ENCODE measurements at places on chromosomes 3 and 15.

GRCh38 chr15:69731081-69731330 lies 278.4 kb downstream of the RPLP1 start:
- H3K27me3 ChIP-seq, result no peaks in the 10 kb centered on the region
- no peak for DNase-seq
- no peak overlapping the region for H3K4me3 ChIP-seq
- no peaks in the 10 kb centered on the region for H3K36me3 ChIP-seq
- H3K27ac ChIP-seq, result no peak overlapping the region

- H3K4me3 ChIP-seq, result no peak overlapping the region
- DNase-seq, result no peak
- no peaks in the 10 kb centered on the region for H3K27me3 ChIP-seq
- H3K4me1 ChIP-seq, result peaks cover 8% of the 10 kb centered on the region
- H3K36me3 ChIP-seq, result peaks cover 45% of the 10 kb centered on the region
Measured at GRCh38 chr3:138469874-138470273, 35.5 kb downstream of the ESYT3 start.

DNA sequence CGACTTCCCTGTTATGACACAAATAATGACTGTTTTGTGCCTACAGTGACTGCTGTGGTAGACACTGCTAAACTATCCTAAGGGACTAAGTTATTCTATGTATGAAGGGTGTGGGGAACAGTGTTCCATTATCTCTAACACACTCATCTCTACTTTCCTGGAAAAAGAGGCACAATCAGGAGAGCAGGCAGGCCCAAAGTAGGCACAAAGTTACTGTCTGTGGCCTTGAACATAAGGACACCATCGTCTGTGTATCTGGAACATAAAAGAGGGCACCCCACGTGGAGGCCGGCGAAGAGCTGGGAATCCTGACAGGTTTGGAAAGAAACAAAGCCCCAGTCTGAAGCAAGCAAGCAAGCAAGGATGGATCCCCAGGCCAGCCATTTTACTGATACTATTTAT lies 1.5 kb downstream of the ABCC5 start:
- H3K4me3 ChIP-seq, result no peak overlapping the region
- no peaks in the 10 kb centered on the region for H3K27me3 ChIP-seq
- no peaks in the 10 kb centered on the region for H3K36me3 ChIP-seq
- no peak overlapping the region for H3K27ac ChIP-seq

DNA sequence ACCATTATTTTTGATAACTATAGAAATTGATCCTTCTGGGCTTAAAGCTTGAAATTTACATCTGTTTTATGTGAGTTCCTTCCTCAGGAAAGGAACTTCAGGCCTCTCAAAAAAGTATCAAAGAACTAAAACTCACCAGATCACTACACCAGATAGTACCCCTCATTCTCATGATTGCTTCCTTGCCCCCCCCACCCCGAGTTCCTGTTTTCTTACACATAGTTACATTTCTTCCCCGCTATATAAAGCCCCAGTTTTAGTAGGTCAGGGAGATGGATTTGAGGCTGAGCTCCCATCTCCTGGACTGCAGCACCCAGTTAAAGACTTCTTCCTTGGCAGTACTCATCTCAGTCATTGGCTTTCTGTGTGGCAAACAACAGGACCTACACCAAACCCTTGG lies 80.3 kb upstream of the HRH1 start:
- peak; percentile 5 for DNase-seq
- no peaks in the 10 kb centered on the region for H3K4me1 ChIP-seq
- no peak overlapping the region for H3K27ac ChIP-seq
- no peaks in the 10 kb centered on the region for H3K36me3 ChIP-seq

GRCh38 chr3:178504128-178504527 lies 32.1 kb upstream of the KCNMB2 start:
- no peak for DNase-seq
- H3K36me3 ChIP-seq, result no peaks in the 10 kb centered on the region
- H3K4me3 ChIP-seq, result no peak overlapping the region
- no peaks in the 10 kb centered on the region for H3K4me1 ChIP-seq
- no peaks in the 10 kb centered on the region for H3K27me3 ChIP-seq
- H3K27ac ChIP-seq, result no peak overlapping the region

- peak; percentile 84 for DNase-seq
- peak within 1 kb of the TSS; percentile 88 for H3K27ac ChIP-seq
- H3K4me3 ChIP-seq, result peak within 1 kb of the TSS; percentile 50
- H3K36me3 ChIP-seq, result no peaks in the 10 kb centered on the region
- H3K4me1 ChIP-seq, result peaks cover 5% of the 10 kb centered on the region
Measured at GRCh38 chr3:29280404-29281093, at the start of gene RBMS3. Gene RBMS3 (plus strand): TSS chr3:29281071.

- no peak overlapping the region for H3K4me3 ChIP-seq
- no peaks in the 10 kb centered on the region for H3K27me3 ChIP-seq
- H3K4me1 ChIP-seq, result peaks cover 28% of the 10 kb centered on the region
- no peak overlapping the region for H3K27ac ChIP-seq
- no peak for DNase-seq
Measured at GRCh38 chr3:4754180-4755086, 224.8 kb upstream of the BHLHE40 start.

- no peak overlapping the region for H3K4me3 ChIP-seq
- no peaks in the 10 kb centered on the region for H3K4me1 ChIP-seq
- DNase-seq, result no peak
- no peaks in the 10 kb centered on the region for H3K36me3 ChIP-seq
- H3K27me3 ChIP-seq, result no peaks in the 10 kb centered on the region
- H3K27ac ChIP-seq, result no peak overlapping the region
Measured at GRCh38 chr15:86010891-86011290, 68.8 kb upstream of the AGBL1 start.

GRCh38 chr3:174125267-174125824 lies 727.8 kb downstream of the NLGN1 start:
- DNase-seq, result no peak
- H3K27ac ChIP-seq, result no peak overlapping the region
- no peak overlapping the region for H3K4me3 ChIP-seq
- H3K36me3 ChIP-seq, result no peaks in the 10 kb centered on the region
- no peaks in the 10 kb centered on the region for H3K27me3 ChIP-seq
- no peaks in the 10 kb centered on the region for H3K4me1 ChIP-seq

DNA sequence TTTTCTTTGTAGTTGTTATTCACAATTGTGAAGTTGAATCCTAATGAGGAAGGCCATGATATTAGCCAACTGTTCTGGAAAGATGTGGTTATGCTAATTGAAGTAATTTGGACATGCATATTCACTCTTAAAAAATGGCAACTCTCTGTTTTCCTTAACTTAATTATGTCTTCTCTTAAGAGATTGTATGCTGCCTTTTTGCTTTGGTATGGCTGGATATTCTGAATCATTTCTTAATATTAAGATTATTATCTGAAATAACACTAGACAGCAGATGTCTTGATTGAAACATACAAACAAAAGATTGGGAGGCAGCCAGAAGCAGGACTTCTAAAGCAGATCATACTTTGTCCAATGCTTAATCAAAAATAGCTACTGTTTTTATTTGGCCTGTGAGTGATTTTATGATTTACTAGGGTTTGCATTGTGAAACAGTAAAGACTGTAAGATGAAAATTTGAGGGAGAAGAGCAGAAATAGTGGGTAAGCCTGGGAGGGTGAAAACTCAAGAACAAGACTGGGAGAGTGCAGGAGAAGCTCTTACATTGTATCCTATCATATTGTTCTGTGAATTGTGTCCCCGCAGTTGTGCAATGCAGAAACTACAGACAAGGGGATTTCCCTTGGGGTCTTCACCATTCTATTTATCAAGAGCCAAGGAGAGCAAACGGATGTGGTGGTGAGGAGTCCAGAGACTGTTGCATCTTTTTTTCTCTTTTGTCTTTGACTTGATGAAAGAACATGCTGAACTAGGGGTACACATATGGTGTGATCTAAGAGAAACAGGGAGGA lies 554.8 kb downstream of the TUSC7 start:
- no peak overlapping the region for H3K27ac ChIP-seq
- H3K4me1 ChIP-seq, result no peaks in the 10 kb centered on the region
- H3K36me3 ChIP-seq, result no peaks in the 10 kb centered on the region

DNA sequence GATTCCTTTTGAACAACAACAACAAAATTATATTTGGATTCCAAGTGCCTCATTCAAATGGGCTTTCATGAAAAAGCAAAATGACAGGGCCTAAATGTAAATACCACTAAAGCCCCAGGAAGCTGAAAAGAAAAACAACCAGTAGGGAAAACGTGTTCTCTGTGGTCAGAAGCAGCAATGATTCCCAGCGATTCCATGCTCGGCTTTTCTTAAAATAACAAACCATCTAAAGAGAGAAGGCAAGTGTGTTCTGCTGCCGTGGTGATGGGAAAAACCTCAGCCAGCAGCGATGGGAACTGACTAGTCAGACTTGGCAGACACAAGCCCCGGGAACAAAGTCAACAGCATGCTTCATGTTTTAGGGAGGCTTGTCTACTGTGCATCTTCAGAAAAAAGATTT lies 153.6 kb downstream of the TNIK start:
- H3K4me1 ChIP-seq, result no peaks in the 10 kb centered on the region
- no peak for DNase-seq
- H3K4me3 ChIP-seq, result no peak overlapping the region

- H3K4me3 ChIP-seq, result no peak overlapping the region
- no peak overlapping the region for H3K27ac ChIP-seq
- H3K27me3 ChIP-seq, result no peaks in the 10 kb centered on the region
Measured at GRCh38 chr3:37181756-37182155, 7.4 kb upstream of the LRRFIP2 start.

GRCh38 chr3:162094301-162094700 lies 597.7 kb downstream of the OTOL1 start:
- H3K4me1 ChIP-seq, result no peaks in the 10 kb centered on the region
- no peak for DNase-seq
- H3K27me3 ChIP-seq, result no peaks in the 10 kb centered on the region
- no peaks in the 10 kb centered on the region for H3K36me3 ChIP-seq

DNA sequence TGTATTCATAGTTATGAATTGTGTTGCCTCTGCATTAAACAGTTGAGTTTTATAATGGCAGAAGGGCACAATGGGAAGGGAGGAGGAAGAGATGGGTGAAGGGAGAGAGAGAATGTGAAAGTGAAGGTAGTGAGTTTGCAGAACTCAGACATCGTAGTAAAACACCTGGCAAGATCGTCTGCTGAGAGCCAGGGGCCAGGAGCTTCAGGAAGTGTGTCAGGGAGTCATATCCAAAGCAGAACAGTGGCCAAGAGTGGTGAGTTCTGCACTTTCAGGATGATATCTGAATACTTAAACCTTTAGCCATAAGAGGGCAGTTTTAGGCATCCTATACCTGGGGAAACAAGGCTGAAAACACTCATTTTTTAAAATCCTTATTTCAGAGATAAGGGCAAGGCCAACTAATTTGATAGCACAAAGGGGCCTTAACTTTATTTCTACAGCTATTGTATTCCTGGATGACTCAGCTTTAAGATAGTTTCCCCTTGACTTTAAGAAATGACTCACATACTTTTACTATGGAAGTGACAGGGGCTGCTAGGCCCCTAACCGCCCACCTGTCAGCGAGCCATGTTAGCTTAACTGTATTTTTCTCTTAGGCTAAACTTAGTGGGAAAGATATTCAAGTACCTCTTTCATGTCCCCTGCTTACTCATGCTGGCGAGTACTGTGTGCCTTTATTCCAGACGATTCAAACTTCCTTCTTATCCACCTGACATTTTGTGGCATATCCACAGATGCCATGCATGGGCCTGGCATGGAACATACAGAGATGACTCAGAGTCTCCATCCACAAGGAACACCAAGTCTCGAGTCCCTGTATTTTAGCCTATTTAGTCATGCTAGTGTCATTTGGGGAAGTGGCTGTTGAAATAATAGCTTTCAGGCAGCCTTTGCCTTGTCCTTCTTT lies 53.9 kb downstream of the RLBP1 start:
- peak overlapping the region; percentile 60 for H3K27ac ChIP-seq
- no peak for DNase-seq
- no peak overlapping the region for H3K4me3 ChIP-seq
- H3K36me3 ChIP-seq, result peaks cover 12% of the 10 kb centered on the region
- H3K4me1 ChIP-seq, result peaks cover 40% of the 10 kb centered on the region
- no peaks in the 10 kb centered on the region for H3K27me3 ChIP-seq

- H3K4me3 ChIP-seq, result no peak overlapping the region
- no peak overlapping the region for H3K27ac ChIP-seq
- no peaks in the 10 kb centered on the region for H3K27me3 ChIP-seq
- no peaks in the 10 kb centered on the region for H3K36me3 ChIP-seq
- no peak for DNase-seq
- no peaks in the 10 kb centered on the region for H3K4me1 ChIP-seq
Measured at GRCh38 chr15:92582206-92582605, 73.4 kb downstream of the FAM174B start.

DNA sequence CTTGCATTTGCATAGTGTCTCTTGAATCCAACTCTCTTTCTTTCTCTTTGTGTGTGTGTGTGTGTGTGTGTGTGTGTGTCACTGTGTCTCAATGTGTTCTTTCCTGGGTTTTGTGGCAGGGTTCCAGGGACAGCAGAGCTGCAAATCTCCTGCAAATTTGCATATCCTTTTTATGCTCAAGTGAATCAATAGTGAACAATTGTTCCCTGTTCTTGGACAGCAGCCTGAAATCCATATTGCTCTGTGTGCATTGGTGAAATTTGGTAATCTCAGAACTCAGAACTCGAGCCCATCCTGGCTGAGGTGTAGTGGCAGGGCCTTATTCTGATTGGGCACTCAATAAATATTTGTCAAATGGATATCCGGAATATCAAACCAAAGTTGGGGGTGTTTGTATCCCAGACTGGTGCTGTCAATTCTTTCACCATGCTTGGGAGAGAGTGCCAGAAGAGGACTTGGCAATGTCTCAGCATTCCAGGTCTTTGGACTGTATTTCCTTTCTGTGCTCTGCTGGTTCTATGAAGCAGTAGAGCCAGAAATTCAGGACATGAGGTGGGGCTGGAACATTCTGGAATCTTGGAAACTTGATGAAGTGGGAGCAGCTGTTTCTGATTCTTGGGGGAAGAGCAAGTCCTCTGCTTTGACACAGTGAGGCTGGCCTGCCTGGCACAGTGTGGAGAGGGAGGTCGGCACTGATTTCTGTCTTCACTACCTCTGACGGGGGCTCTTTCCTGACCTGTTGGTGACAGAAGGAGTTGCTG lies 380.6 kb upstream of the C2CD4B start:
- no peak overlapping the region for H3K27ac ChIP-seq
- no peaks in the 10 kb centered on the region for H3K36me3 ChIP-seq
- H3K4me1 ChIP-seq, result peaks cover 12% of the 10 kb centered on the region
- H3K4me3 ChIP-seq, result no peak overlapping the region
- no peak for DNase-seq

DNA sequence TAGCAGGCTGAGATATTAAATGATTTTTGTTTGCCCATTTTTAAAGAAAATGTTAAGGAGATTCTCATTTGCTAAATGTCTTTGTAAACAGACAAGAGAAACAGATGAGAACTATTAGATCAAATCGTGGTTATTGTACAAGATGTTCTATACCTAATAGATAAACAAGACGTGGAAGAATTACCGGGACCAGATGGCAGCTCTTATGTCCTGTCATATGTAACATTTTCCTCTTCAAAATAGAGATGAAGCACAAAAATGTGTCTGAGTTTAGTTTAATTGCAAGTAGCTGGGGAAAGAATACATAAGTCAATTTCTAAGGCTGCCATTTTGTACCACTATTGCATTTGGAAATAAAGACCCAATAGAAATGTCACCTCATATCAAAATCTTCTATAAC lies 553.7 kb downstream of the TUSC7 start:
- H3K27ac ChIP-seq, result no peak overlapping the region
- H3K4me3 ChIP-seq, result no peak overlapping the region

GRCh38 chr3:70740872-70741271 lies 428.4 kb upstream of the MDFIC2 start:
- no peaks in the 10 kb centered on the region for H3K4me1 ChIP-seq
- no peak for DNase-seq
- H3K27ac ChIP-seq, result no peak overlapping the region
- H3K36me3 ChIP-seq, result no peaks in the 10 kb centered on the region
- H3K27me3 ChIP-seq, result no peaks in the 10 kb centered on the region
- H3K4me3 ChIP-seq, result no peak overlapping the region
